Right forelimb (tissue), 1 donor: ENCODE measurements at places on chromosomes 12 and 14.

GRCh38 chr12:59708484-59708883 lies 112.7 kb downstream of the SLC16A7 start:
- DNase-seq = no peak

DNA sequence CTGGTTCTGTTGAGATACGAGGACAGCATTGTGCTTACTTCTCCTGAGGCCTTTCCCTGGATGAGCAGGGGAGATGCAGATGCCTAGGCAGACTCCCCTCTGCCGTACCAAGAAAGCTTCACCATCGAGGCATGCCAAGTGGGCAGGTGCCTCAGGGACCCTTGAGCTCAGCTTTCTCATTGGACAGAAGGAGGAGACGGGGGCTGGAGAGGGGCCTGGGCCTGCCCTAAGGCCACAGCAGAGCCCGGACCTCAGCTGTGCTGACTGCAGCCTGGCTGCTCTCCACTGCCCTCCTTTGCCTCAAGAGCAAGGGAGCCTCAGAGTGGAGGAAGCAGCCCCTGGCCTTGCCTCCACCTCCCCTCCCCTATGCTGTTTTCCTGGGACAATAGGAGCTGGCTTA lies 23.4 kb downstream of the SERPINA1 start:
- DNase-seq = no peak

GRCh38 chr12:7638064-7638759 lies 27.5 kb downstream of the APOBEC1 start:
- no peak for DNase-seq

DNA sequence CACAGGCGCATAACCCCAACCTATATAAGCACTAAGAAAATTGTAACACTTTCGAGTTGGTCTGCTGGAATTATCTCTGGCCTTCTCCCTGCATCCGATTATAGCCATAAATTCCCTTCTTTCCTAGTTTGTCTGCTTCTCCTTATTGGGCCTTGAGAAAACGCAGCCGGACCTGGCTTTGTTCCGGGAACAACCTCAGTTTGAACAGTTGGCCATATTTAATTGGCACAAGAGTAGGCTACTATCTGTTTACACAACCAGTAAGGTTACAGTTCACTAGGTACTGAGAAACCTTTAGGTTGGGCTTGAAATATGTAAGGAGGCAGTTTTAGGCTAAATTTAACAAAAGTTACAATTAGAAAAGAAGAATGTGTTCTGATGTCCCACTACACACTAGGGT lies 176.1 kb downstream of the IPO8 start:
- DNase-seq = no peak
